ENCODE measurements at places on chromosomes 2 and 18.

- DNase-seq = no peak
Observed at GRCh38 chr18:57029761-57030160, 117.1 kb upstream of the BOD1L2 start.

DNA sequence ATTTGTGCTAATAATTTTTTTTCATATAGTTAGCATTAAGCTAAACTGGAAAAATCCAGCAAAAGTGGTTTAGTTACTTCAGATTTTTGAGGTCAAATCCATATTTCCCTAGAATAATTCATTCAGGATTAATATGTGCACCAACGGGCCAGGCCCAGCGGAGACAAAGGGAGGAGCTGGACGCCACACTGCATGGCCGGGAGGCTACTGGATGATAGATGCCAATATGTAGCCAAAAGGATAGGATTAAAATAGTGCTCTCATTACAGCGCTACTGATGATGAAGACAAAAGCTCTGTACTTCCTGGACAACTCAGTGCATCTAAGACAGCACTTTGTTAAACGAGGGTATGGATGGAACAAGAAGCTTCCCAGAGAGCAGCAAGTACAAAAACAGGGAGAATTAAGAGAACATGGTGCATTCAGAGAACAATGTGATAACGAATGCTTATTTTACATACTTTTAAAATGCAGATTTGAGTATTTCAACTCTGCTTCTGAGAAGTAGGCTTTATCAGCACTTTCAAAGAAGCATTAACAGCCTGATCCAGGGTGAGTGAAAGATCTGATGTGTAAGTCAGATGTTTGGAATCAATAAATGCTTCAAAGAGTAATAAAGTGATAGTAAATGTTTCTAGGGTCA is 39.8 kb downstream of the PPP4R1 start:
- DNase-seq = no peak

DNA sequence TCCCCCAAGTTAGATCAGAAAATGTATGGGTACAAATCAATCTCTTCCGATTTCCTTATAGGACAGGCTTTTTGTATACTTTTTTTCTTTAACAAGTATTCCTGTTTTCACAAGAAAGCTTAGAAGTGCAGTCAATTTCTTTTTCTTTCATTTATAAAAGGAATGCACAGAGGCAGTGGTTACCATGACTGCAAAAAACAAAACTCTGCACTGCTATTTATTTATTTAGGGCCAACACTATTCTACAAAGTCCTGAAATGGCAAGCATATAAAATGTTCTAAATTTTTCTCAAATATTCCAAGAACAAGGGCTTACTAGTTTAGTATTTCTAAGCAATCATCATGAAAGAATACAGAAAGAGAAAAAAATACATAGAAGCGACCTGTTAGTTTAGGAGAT is 22.2 kb downstream of the ATAD2B start:
- DNase-seq = peak; percentile 48

DNA sequence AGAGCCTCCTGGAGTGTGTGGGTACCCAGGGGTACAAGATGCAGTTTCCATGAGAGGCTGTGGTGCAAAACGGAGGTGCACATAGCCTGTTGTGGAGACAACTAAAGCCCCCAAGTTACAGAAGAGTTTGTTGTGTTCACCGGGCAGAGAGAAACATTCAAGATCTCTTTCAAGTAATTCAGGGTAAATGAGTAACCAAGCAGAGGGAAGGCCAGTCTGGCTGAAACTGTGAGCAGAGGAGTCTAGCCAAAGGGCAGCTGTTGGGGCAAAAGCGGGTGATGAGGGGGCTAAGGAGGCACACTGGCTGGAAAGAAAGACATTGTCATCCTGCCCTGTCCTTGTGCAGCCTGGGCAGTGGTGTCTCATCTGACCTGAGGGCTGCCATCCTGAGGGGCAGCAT is 52.0 kb downstream of the CXCR4 start:
- DNase-seq = no peak

DNA sequence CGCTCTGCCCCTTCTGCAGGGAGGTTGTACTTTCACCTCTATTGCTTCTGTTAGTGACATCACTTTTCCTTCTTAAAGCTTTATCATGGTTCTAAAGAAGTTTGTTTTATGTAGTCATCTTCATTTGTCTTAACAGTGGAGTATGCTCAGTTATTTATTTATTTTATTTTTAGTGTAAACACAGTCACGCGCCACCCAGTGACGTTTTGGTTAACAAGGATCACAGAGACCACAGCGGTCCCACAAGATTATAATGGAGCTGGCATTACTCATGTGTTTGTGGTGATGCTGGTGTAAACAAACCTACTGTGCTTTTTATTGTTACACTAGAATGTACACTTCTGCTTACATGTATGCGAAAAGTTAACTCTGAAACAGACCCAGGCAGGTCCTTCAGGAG is 89.9 kb downstream of the SOX11 start:
- no peak for DNase-seq

GRCh38 chr2:235605312-235606003 is 111.6 kb downstream of the AGAP1 start:
- peak; percentile 93 for DNase-seq

DNA sequence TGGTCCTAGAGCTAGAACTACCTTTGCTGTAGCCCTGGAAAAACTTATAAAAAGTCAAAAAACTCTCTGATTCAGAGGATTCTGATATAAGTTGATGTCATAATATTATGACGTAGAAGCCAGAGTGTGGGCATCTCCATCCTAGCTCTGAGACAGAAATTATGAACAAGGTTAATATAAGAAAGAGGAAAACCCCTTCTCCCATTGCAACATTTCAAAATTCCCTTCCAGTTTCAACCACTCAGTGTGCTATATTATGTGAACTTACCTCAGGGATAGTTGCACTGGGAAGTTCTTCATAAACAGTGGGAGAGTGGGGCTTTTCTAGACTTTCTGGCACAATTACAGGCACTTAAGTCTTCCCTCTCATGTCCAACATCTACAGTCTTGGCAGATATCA is 171.6 kb downstream of the PIK3C3 start:
- no peak for DNase-seq

- peak; percentile 61 for DNase-seq
Observed at GRCh38 chr2:38528008-38528442, 74.7 kb downstream of the HNRNPLL start.

GRCh38 chr2:30963184-30963583 is 155.9 kb upstream of the CAPN13 start:
- DNase-seq = no peak

GRCh38 chr18:3048121-3048520 is 35.2 kb upstream of the LPIN2 start:
- no peak for DNase-seq

GRCh38 chr2:165499131-165499530 is 29.6 kb downstream of the CSRNP3 start:
- DNase-seq = no peak

- DNase-seq = no peak
Observed at GRCh38 chr2:58514252-58514651, 273.1 kb upstream of the FANCL start.

- no peak for DNase-seq
Observed at GRCh38 chr2:218021536-218022071, 18.8 kb upstream of the TNS1 start.

GRCh38 chr2:241871538-241872312 is 2.2 kb downstream of the RTP5 start:
- no peak for DNase-seq

Measured in astrocyte (in vitro differentiated cells and primary cell).